LHCN-M2 (cell line): ENCODE measurements at places on chromosomes 6 and 20. TPM values are rescaled to one million over a fixed set of nuclear protein-coding genes. Genes with fewer than 3 reads are reported as not detected.

- DNase-seq = peak; percentile 65
These were observed 130.0 kb downstream of the BTBD9 start for GRCh38 chr6:38509713-38510112.

DNA sequence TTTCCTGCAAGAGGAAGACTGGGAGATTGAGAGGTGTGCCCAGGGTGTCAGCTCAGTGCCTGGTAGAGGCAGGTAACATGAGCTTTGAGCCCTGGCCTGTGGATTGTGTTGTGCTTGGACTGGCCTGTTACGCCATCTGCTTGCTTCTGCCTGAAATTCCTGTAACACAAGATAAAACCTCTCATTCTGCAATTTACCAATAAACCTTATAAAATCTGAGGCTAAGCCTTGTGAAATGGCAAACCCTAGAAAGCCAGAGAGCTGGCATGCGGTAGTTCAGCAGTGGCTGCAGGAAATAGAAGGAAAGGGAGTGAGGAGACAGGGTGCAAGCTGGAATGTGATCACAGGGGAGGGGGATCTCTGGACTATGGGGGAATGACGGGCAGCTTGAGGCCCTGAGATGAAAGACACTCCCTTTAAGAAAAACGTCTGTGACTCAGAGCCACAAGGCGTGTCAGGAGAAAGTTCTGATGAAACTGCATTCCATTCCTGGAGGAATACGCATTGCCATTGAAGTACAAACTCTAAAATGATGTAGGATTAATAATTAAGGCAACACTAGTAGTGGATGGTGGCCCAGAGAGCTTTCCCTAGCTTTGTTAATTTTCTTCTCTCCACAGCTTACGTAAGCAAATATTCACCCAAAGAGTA, 26.3 kb upstream of the TFAP2A start:
- peak; percentile 93 for DNase-seq

GRCh38 chr6:90004511-90004910, 110.2 kb downstream of the GJA10 start:
- DNase-seq = no peak

DNA sequence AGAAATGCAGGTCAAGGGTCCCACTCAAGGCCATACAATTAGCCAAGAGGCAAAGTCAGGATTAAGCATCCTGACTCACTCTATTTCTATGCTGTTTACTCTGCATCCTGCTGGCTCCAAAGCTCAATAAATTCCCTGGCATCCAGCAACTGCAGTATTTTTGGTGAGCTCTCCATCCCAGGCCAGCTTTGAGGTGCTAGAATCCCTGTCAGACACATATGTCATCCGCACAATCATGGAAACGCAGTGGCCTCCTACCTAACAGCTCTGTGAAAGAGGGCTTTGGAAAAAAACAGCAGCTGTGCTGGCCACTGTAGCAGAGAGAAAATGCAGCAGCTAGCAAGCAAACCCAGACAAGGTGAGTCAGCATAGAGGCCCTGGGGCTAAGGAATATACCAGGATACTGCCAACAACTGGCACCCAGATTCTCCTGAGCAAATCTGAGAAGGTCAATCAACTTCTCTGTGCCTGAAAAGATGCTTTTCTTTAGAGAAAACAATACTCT, 58.4 kb downstream of the ANKEF1 start:
- peak; percentile 70 for DNase-seq

- DNase-seq = no peak
These were observed 4.9 kb downstream of the TBXT start for GRCh38 chr6:166162599-166163342.

- DNase-seq = no peak
These were observed 26.3 kb downstream of the LHFPL5 start for GRCh38 chr6:35831257-35832007.

Gene PXDC1
- 43.1 and 44.6 TPM in 2 replicates for total RNA-seq
